Right lobe of liver (tissue), 6 donors: ENCODE measurements at places on chromosomes 1 and 21. TPM values are rescaled to one million over a fixed set of nuclear protein-coding genes. Genes with fewer than 3 reads are reported as not detected.

TBCE gene
- total RNA-seq = 14.0 TPM

CA6 gene
- total RNA-seq = not detected

SHISAL2A gene
- total RNA-seq = not detected

CDA gene
- 12.6 TPM for total RNA-seq

S100A7A gene
- not detected for total RNA-seq
